ENCODE measurements at places on chromosomes 16 and 17. TPM values are rescaled to one million over a fixed set of nuclear protein-coding genes. Genes with fewer than 3 reads are reported as not detected.

Gene NPIPB5
- 239 TPM for total RNA-seq

Gene KCNJ18
- not detected for total RNA-seq

Gene NXPH3
- 7.9 TPM for total RNA-seq

Gene SLC35G6
- not detected for total RNA-seq

Gene ST6GALNAC2
- total RNA-seq, result 4.2 TPM
